Dermis microvascular lymphatic vessel endothelial cell (primary cell): ENCODE measurements at places on chromosomes 6 and 20. TPM values are rescaled to one million over a fixed set of nuclear protein-coding genes. Genes with fewer than 3 reads are reported as not detected.

- peak; percentile 38 for DNase-seq
Measured at GRCh38 chr20:258963-259362, 1.4 kb downstream of the DEFB132 start.

GRCh38 chr6:20058912-20059311 lies 153.4 kb downstream of the MBOAT1 start:
- no peak for DNase-seq

- DNase-seq: no peak
Measured at GRCh38 chr6:85672050-85672449, 29.4 kb upstream of the SYNCRIP start.

- DNase-seq: no peak
Measured at GRCh38 chr6:126824815-126825214, 293.7 kb upstream of the RSPO3 start.

GRCh38 chr20:60869087-60869486 lies 383.0 kb upstream of the CDH4 start:
- no peak for DNase-seq

The F13A1 gene
- total RNA-seq: not detected in 2 replicates

GRCh38 chr6:107786709-107787588 lies 37.2 kb downstream of the SCML4 start:
- no peak for DNase-seq

DNA sequence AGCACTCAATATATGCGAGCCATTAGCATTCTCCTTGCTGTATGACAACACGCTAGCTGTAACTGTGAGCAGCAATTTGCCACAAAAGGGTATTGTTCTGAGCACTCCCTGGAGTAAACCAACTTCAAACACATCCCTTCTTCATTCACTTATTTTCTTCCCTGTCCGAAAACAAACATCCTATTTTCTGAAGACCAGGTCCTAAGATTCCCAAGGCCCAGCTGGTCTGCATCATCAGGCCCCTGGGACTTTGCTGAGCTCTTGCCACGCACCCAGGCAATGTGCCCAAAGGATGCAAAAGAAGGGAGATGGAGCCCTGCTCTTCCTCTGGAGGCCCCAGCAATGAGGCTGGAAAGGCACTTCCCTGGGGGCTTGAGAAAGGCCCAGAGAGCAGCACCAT lies 118.1 kb downstream of the PREX1 start:
- DNase-seq: no peak

GRCh38 chr6:111871207-111871606 lies 2.0 kb downstream of the FYN start:
- peak; percentile 8 for DNase-seq

The PTGIS gene
- total RNA-seq: 0.13 and 0.25 TPM in 2 replicates

GRCh38 chr6:165846123-165846966 lies 183.3 kb upstream of the PDE10A start:
- peak; percentile 8 for DNase-seq

GRCh38 chr20:4304601-4305000 lies 289.2 kb upstream of the RNF24 start:
- no peak for DNase-seq

The PABPC1L gene
- 0.64 and 1.3 TPM in 2 replicates for total RNA-seq

DNA sequence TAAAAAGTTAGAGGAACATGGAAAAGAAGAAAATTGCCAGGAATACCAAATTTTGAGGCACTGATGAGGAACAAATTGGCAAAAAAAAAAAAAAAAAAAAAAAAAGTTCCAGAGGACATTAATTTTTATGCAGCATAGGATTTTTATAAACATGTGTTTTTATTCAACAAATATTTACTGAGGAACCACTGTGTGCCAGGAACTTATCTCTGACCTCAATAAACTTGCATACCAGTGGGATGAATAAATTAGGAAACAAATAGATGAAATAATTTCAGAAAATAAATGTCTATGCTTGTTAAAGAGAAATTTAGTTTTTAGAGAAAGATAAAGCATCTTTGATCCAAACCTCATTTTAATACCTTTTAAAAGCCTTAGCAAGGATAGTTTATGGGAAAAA lies 175.1 kb downstream of the PDE10A start:
- no peak for DNase-seq

The TMEM200A gene
- total RNA-seq: under 0.01 TPM in 2 replicates

The SIRPA gene
- total RNA-seq: 28.0 and 69.7 TPM in 2 replicates

- no peak for DNase-seq
Measured at GRCh38 chr20:53030061-53030460, 57.9 kb downstream of the TSHZ2 start.

The AKAP12 gene
- 314 and 444 TPM in 2 replicates for total RNA-seq

The XKR7 gene
- total RNA-seq: not detected in 2 replicates

DNA sequence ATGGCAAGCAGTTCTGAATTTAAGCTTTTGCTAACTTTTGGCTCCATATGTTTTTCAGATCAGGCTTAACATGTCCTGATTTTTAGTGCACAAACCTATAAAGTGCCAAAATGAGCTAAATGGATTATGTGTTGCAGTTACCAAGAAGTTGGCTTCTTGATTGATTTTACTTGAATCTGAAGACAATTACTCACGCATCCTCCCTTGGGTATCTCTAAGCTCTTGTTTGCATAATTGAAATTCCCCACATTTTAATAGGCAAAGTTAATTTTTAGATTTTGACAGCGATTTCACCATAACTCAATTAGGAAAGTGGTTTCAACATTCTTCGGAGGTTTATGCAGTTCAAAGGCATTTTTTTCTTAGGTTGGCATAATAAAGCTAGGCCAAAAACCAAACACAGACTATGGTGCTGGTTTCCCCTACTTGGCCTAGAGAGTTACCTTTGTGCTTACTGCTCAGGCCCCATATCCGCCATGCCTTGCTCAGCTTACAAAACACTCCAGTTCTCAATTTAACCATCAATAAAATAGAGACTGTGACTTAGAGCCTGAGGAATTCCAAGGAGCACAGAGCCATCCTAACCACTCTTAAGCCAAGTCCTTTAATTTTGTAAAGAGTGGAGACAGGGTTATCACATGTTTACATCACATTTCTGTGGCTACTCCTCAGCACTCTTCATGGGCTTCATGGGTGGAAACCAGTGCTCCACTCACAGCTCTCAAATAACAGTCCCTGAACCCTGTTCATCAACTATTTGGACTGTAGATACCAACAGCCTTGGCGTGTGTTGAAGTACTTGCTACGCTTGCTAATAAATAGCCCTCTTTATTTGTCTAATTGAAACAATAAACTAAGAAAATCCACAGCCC lies 32.1 kb downstream of the LAMA4 start:
- DNase-seq: no peak

GRCh38 chr6:157244175-157244574 lies 79.1 kb downstream of the TMEM242 start:
- DNase-seq: peak; percentile 28

DNA sequence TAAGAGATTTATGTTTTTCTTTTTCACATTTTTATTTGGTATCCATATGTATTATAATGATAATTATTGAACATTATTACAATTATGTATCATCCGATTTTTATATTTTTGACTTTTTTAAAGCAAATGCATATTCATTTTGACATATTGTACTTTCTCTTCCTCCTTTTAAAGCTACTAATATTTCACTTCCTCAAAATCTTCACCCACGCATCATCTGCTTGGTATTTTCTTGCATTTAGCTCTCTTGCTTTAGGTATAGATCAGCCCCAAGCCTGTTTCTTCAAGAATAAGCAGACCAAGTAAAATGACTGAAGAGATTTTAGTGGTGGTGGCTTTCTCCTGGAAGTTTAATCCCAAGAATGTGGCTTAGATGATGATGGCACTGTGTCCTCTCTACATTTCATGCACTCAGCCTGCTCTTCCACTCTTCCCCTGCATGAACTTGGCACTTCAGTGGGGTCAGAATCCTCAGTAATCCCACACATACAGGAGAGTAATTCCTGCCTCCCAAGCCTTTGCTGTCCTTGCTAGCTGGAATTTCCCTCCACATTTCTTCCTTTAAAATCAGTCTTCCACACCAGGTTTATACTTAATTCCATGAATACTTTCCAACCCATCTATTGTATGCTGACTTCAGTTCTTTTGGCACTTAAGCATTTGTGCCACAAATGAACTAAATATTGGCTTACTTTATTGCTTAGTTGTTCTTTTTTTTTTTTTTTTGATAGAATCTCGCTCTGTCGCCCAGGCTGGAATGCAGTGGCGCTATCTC lies 8.2 kb downstream of the NCOA7 start:
- no peak for DNase-seq

DNA sequence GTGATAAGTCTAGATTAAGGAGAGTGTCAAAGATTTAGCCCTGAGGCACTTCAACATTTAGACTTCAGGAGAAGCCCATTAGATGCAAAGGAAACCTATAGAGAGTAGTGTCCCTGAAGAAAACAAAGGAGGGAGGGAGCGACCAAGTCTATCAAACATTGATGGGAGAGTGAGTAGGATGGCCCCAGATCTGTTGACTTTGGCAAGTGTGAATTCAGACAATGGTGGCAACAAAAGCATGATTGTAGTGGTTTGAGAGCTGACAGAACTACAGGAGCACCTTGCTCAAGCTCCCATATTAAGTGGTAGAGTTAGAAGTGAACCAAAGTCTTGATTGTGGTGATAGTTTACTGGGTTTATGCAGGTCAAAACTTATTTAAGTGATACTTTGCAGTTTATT lies 979 bp upstream of the ABCF1 start:
- peak; percentile 35 for DNase-seq

The BAK1 gene
- total RNA-seq: 21.2 and 22.7 TPM in 2 replicates

The PGBD1 gene
- total RNA-seq: 4.6 and 5.2 TPM in 2 replicates

- DNase-seq: no peak
Measured at GRCh38 chr6:75204959-75205775, 686 bp downstream of the COL12A1 start.

GRCh38 chr20:46797206-46797605 lies 87.8 kb downstream of the SLC2A10 start:
- DNase-seq: no peak

The PACRG gene
- total RNA-seq: under 0.01 TPM in 2 replicates

DNA sequence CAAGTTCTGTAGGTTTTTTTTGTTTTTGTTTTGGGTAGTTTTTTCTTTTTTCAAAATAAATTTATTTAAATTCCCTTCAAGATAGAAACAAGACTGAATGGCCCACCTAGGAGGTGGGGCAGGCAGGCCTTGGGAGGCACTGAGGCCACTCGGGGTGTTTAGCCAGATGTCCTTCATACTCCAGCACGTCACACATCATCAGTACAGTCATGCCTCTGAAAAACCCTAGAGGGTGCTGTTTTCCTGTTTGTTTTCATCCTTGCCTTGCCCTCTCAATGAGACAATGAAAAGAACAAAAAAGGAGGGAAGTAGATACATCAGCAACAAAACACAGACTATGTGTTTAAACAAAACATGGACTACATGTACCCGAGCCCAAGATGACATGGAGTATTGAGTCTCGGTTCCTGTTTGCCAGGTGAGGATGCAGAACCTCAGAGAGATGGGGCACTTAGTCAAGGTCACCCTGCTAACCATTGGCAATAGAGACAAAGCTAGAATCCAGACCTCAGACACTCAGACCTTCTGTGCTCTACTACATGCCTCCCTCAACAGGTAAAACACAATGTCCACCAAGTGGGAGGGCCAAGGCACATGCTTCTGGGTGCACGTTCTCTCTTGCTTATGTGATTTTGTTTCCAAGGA lies 26.8 kb upstream of the CLIC5 start:
- peak; percentile 60 for DNase-seq

DNA sequence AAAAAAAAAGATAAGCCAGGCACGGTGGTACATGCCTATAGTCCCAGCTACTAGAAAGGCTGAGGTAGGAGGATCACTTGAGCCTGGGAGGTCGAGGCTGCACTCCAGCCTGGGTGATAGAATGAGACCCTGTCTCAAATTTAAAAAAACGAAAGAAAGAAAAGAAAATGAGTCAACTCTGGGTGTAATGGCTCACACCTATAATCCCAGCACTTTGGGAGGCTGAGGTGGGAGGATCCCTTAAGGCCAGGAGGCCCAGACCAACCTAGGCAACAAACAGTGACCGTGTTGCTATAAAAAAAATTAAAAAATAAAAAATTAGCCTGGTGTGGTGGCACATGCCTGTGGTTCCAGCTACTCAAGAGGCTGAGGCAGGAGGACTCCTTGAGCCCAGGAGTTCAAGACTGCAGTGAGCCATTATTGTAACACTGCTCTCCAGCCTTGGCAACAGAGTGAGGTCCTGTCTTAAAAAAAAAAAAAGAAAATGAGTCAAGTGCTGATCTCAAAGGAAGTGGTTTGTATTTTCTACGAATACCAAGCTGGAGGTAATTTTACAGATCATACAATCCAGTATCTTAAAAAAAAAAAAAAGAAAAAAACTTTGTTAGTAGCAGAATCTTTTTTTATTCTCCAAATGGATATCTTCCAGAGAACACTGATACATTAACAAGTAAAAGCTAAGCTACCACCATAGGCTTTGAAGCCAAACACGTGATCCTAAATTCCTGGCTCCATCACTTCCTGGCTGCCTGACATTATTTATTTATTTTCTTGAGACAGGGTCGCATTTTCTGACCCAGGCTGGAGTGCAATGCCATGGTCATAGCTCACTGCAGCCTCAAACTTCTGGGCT lies 5.7 kb downstream of the COMMD7 start:
- no peak for DNase-seq

DNA sequence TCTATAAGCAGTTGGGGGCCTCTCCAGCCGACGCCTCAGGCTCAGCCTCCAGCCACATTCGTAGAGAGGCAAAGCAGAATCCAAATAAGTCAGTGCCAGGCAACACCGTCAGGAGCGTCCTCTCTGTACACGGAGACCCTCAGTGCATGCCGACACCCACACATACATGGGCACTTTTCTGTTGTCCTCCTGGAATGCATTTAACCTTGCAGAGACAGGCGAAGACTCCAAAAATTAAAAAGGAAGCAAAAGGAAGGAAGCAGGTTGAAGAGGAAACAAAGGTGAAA lies 325.9 kb downstream of the TAF4 start:
- DNase-seq: no peak

The GPR6 gene
- total RNA-seq: not detected in 2 replicates
